NCI-H774 (cell line): ENCODE measurements at places on chromosomes 11 and 22.

DNA sequence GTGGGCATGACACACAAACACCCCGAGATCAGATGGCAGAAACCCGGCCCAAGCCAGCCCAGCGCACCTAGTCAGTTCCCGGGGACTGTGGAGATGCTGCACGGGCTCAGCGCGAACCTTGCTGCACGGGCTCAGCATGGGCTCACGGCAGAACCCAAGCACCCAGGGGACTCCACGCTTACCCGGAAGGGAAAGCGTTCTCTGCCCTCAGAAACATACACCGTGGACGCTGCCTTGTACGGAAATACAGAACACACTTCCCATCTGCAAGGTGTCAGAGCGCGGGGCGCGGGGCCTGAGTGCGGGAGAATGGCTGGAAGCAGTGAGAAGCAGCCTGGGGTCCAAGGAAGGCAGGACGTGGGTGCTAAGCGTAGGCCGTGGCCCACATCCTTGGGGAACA, 319.9 kb downstream of the NTM start:
- DNase-seq: no peak

GRCh38 chr11:64712430-64713015, 10.5 kb downstream of the NRXN2 start:
- no peak for DNase-seq

DNA sequence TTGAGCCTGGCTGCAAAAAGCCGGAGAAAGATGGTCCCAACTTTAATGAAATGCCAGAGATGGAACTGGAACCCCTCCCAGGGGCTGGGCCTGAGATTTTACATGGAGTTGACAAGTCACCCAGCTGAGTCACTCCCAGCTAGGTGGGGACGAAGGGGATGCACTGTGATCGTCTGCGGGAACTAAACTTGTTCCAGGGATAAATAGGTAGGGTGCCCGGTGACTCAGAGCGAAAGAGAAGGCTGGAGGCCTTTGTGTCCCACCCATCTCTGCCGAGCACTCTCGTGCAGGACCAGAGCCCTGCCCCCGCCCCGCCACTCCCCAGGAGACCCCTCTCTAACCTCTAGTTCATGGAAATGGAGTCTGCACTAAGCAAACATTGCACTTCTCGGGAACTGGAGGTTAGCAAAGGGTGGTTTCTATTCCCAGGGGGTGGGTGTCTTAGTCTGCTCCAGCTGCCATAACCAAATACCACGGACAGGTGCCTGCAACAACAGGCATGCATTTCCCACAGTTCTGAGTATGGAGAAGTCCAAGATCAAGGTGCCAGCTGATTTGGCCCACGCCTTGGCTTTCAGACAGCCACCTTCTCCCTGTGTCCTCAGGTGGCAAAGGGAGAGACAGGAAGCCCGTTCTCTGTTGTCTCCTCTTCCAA, 60.7 kb upstream of the FADD start:
- no peak for DNase-seq

GRCh38 chr11:83166193-83166866, 9.4 kb downstream of the PCF11 start:
- no peak for DNase-seq

DNA sequence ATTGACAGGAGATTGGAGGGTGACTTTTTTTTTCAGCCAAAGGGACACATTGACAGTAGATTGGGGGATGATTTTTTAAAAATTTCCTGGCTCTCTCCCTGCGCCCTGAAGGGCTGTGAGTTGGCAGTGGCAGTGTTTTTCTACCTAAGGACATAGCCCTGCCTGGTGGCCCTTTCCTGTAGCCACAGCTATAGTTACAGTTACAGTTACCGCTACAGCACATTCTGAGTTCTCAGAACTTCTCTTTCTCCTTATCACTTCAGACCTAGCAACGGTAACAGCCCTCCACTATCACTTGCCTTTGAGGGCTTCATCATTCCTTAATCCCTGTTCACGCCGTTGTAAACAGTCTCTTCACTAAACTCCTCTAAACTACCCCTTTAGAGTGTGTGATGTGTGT, 684 bp downstream of the MRGPRX2 start:
- DNase-seq: no peak

DNA sequence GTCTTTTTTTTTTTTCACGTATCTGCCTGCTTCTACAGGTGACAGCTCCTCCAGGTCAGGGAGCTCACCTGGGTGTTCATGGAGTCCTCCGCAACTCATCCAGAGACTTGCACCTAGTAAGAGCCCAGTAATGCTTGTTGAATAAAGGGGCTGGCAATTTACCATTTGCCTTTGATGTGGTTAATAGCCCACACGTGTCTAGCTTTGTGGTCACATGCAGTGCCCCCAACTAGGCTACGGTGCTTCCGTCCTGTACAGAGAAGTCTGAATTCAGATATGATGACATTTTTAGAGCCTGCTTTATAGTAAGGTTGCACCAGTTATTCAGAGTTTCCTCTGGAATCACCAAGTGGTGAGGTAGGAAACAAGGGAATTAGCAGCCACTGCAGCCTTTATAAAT, 199.4 kb upstream of the MTMR2 start:
- no peak for DNase-seq

- no peak for DNase-seq
These were observed at the start of gene RAPSN for GRCh38 chr11:47448566-47449427. Gene RAPSN, minus strand, starts transcription at chr11:47449136. Its CDS starts 172 bp downstream, at chr11:47448964.

DNA sequence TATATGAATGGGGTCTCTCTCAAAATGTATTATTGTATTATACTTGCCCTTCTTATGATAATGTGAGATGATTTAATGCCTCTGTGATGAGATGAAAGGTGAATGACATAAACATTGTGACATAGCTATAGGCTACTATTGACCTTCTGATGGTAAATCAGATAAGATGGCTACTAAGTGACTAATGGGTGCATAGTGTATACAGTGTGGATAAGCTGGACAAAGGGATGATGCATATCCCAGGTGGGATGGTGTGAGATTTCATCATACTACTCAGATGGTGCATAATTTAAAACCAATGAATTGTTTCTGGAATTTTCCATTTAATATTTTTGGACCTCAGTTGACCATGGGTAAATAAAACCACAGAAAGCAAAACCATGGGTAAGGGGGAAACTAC, 243.5 kb downstream of the SBF2 start:
- no peak for DNase-seq

GRCh38 chr11:48087974-48088681, 107.8 kb downstream of the PTPRJ start:
- no peak for DNase-seq
